Right lobe of liver (tissue), 6 donors: ENCODE measurements at places on chromosomes 5 and 9.
A peak's percentile ranks its signal among the peaks of the same experiment; 100 is the strongest.

DNA sequence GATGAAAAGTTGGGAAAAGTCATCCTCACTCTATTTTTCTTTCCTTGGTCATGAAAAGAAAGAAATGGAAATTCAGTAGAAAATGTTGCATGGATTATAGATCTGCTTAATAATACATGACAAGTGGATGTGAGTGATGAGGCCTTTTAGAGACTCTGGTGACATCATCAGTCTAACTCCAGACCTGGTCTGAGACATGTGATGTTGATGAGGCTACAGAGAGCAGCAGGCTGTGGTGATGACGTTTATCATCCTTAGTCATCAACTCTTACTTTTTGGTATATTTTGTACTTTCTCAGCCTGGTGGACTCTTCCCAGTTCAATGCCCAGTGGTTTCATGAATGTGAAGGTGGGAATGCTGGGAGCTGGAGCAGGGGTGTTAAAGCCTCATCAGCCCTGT, 116.4 kb downstream of the TTLL11 start:
- no peaks in the 10 kb centered on the region for H3K27me3 ChIP-seq
- DNase-seq = no peak
- no peak overlapping the region for H3K4me3 ChIP-seq
- H3K4me1 ChIP-seq = no peaks in the 10 kb centered on the region

DNA sequence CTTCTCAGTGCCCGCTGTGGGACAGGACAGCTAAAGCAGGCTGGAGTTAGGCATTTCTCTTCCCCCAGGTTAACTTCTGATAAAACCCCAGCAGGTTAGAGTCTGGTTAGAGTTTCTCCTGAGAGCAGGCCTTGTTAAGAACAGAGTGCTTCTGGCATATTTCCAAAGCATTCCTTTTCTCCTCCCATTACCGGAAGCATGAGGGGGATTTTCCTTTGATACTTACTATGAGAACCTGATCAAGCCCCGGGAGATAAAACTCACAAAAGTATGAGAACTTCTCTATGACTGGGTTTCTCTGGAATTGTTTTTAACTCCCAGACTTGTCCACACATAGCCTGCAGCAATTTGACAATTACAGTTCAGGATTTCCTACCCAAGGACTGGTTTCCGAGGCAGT, 77.4 kb upstream of the MAST4 start:
- H3K4me3 ChIP-seq = no peak overlapping the region
- H3K36me3 ChIP-seq = no peaks in the 10 kb centered on the region
- no peaks in the 10 kb centered on the region for H3K4me1 ChIP-seq

GRCh38 chr5:61767231-61768080, 435.4 kb downstream of the ZSWIM6 start:
- no peaks in the 10 kb centered on the region for H3K27me3 ChIP-seq
- H3K4me1 ChIP-seq = no peaks in the 10 kb centered on the region
- no peaks in the 10 kb centered on the region for H3K36me3 ChIP-seq
- no peak overlapping the region for H3K4me3 ChIP-seq

- no peaks in the 10 kb centered on the region for H3K4me1 ChIP-seq
- peaks cover under 1% of the 10 kb centered on the region for H3K36me3 ChIP-seq
- no peak overlapping the region for H3K4me3 ChIP-seq
- no peak for DNase-seq
- H3K27me3 ChIP-seq = no peaks in the 10 kb centered on the region
- no peak overlapping the region for H3K27ac ChIP-seq
Measured at GRCh38 chr5:157740229-157740610, 3.3 kb upstream of the LSM11 start.

- no peaks in the 10 kb centered on the region for H3K4me1 ChIP-seq
- no peak overlapping the region for H3K4me3 ChIP-seq
- H3K27ac ChIP-seq = no peak overlapping the region
- H3K27me3 ChIP-seq = no peaks in the 10 kb centered on the region
- DNase-seq = no peak
Measured at GRCh38 chr9:7977586-7977985, 178.0 kb upstream of the DMAC1 start.

GRCh38 chr5:66232706-66233445, 88.8 kb downstream of the SREK1 start:
- H3K4me3 ChIP-seq = no peak overlapping the region
- no peaks in the 10 kb centered on the region for H3K4me1 ChIP-seq
- no peaks in the 10 kb centered on the region for H3K36me3 ChIP-seq
- DNase-seq = no peak
- H3K27me3 ChIP-seq = no peaks in the 10 kb centered on the region

DNA sequence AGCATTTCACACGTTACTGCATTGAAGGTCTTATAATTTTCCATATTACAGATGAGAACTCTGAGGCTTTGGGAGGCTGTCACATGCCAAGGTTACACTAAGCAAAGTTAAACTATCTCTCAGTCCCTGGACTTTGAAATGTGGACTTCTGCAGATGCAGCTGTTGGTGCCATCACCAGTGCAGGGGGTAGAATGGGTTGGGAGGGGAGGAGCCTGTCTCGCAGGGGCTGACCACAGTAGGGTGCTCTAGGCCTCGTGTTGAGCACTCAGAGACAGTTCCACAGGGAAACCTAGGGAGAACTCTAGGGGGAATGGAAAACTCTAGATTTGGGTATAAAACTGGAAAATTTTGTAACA, 220.9 kb downstream of the MAPKAP1 start:
- no peak overlapping the region for H3K4me3 ChIP-seq
- peak overlapping the region; percentile 93 for H3K27ac ChIP-seq
- no peaks in the 10 kb centered on the region for H3K36me3 ChIP-seq

- no peaks in the 10 kb centered on the region for H3K4me1 ChIP-seq
- DNase-seq = no peak
- no peaks in the 10 kb centered on the region for H3K27me3 ChIP-seq
- H3K4me3 ChIP-seq = no peak overlapping the region
- H3K36me3 ChIP-seq = no peaks in the 10 kb centered on the region
Measured at GRCh38 chr9:16364347-16364746, 506.1 kb downstream of the BNC2 start.

- no peak overlapping the region for H3K27ac ChIP-seq
- H3K4me3 ChIP-seq = no peak overlapping the region
- H3K4me1 ChIP-seq = no peaks in the 10 kb centered on the region
Measured at GRCh38 chr9:19830796-19831195, 42.0 kb upstream of the SLC24A2 start.

- H3K36me3 ChIP-seq = no peaks in the 10 kb centered on the region
- H3K4me1 ChIP-seq = no peaks in the 10 kb centered on the region
- DNase-seq = no peak
- H3K27ac ChIP-seq = no peak overlapping the region
Measured at GRCh38 chr5:152113401-152113800, 188.8 kb upstream of the GLRA1 start.

DNA sequence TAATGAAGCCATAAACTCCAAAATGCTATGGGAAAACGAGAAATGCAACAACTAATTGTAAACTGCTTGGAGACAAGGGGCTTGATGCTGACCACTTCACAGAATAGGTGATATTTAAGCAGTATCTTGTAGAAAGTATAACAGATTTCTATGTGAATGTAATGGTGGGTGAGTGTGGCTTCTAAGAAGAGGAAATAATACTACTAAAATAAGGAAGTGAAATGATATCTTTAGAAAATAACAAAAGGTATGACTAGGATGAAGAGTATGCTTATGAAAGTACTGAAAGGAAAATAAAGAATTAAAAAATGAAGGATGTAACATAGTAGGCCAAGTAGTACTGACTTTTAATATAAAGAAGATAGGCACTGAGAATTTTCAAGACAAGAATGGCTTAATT, 94.2 kb downstream of the AGTPBP1 start:
- DNase-seq = no peak
- H3K4me3 ChIP-seq = no peak overlapping the region
- H3K4me1 ChIP-seq = no peaks in the 10 kb centered on the region
- no peaks in the 10 kb centered on the region for H3K36me3 ChIP-seq

DNA sequence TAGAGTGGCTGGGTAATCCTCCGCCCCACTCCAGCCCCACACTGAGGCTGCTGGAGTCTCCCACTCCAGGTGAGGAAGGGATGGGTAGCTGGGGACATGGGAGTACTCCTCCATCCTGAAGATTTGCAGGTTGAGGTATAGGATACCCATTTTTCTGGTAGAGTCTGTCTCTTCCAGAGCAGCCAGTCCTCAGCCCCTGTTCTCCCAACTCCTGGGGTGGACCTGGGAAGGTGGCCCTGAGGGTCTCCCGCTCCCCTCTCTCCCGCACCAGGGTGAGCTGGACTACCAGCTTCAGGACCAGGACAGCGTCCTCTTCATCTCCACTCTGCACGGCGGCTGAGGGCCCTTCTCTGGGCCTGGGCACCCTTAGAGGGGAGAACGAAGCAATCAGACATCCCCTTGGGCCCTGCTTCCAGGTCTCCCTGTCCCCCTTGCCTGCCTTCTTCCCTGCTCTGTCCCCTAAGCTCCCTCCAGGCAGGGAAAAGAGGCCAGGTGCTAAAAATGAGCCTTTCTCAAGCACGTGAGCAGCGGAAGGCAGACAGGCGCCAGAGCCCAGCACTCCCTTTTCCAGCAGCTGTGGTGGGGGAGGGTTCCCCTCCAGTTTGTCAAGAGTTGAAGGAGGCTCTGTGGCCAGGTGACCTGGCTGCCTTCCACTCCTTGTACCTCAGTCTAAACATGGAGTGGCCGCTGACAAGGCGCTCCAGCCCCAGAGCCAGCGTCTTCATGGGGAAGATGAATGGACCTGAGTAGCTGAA, 18.4 kb downstream of the URM1 start:
- H3K36me3 ChIP-seq = no peaks in the 10 kb centered on the region
- no peaks in the 10 kb centered on the region for H3K27me3 ChIP-seq
- H3K4me1 ChIP-seq = no peaks in the 10 kb centered on the region
- H3K27ac ChIP-seq = no peak overlapping the region
- H3K4me3 ChIP-seq = no peak overlapping the region

DNA sequence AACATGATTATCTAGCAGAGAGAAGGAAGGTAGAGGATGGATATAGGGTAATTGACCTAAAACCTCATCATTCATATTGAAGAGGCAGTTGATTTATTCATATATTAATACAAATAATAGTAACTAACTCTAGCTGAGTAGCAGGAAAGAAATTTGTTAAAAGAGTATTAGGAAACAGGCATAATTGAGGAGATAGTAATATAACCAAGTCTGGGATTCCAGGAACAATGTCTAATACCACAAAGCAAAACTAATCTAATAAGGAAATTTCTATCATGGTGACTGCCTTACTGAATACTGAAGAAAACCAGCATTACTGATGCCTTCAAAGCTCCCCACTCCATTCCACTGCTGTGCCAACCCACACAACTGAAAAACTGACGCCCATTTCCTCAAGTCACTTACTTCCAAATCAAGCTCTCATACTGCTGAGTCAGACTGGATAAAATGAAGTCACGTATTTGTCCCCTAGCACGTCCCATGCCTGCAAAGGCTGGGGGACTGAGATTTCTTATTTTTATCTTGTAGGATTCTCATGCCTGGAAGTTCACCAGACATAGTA, 153.9 kb downstream of the SMC2 start:
- H3K4me1 ChIP-seq = no peaks in the 10 kb centered on the region
- no peak for DNase-seq
- no peaks in the 10 kb centered on the region for H3K36me3 ChIP-seq
- no peaks in the 10 kb centered on the region for H3K27me3 ChIP-seq
- no peak overlapping the region for H3K27ac ChIP-seq

GRCh38 chr5:43097701-43098449, 22.8 kb upstream of the ZNF131 start:
- no peak overlapping the region for H3K4me3 ChIP-seq
- no peak for DNase-seq
- H3K36me3 ChIP-seq = no peaks in the 10 kb centered on the region
- no peaks in the 10 kb centered on the region for H3K27me3 ChIP-seq
- no peak overlapping the region for H3K27ac ChIP-seq

DNA sequence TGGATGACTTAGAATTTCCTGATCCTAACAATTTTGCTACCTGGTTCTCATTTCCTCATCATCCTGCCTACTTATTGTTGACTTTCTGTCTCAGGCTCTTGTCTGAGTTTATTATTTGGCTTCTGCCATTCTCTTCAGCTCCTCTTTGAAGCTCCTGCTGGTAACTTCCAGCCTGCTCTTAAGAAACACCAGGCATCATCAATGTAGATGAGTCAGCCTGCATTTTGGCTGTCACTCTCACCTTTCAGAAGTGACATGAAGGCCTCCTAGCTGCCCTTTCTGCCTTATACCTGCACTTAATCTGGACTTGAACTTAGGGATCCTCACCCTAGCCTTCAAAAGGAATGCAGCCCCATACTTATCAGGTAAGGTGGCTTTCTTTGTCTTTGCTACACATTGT, 551.8 kb upstream of the ZNF608 start:
- no peaks in the 10 kb centered on the region for H3K27me3 ChIP-seq
- no peak for DNase-seq
- H3K4me1 ChIP-seq = no peaks in the 10 kb centered on the region
- no peak overlapping the region for H3K27ac ChIP-seq
- H3K36me3 ChIP-seq = no peaks in the 10 kb centered on the region

DNA sequence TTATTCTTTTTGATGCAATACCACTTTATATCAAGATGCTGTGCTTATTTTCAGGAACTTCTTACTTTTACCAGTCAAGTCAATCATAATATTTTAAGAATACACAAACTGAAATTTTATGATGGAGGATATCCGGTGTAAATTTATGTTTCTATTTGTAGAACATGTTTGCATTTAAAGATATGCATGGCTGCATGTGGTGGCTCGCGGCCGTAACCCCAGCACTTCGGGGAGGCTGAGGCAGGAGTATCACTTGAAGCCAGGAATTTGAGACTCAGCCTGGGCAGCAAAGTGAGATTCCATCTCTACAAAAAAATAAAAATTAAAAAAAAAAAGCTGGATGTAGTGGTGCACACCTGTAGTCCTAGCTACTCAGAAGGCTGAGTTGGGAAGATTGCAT, 73.5 kb upstream of the ALDH1A1 start:
- H3K4me1 ChIP-seq = no peaks in the 10 kb centered on the region
- H3K36me3 ChIP-seq = no peaks in the 10 kb centered on the region
- no peak overlapping the region for H3K27ac ChIP-seq
- no peak for DNase-seq

DNA sequence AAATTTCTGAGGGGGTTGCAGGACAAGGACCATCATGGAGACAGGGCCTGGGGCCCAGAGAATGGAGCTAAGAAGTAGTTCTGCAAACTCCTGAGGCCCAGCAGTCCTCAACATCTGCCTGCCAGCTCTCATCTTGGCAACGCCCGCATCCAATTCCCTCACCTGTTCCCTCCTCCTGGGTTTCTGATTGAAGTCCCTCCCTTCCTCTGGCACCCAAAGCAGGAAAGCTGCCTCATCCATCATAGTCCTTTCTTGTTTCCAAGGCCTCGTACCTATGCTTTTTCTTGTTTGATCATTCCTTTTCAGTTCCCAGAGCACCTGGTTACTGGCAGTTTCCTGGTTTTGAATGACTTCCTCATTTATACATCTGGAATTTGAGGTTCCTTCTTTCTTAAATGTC, 181.3 kb downstream of the NR2F1-AS1 start:
- no peak overlapping the region for H3K27ac ChIP-seq
- DNase-seq = no peak
- no peaks in the 10 kb centered on the region for H3K27me3 ChIP-seq
- no peaks in the 10 kb centered on the region for H3K4me1 ChIP-seq
- no peaks in the 10 kb centered on the region for H3K36me3 ChIP-seq
- H3K4me3 ChIP-seq = no peak overlapping the region

DNA sequence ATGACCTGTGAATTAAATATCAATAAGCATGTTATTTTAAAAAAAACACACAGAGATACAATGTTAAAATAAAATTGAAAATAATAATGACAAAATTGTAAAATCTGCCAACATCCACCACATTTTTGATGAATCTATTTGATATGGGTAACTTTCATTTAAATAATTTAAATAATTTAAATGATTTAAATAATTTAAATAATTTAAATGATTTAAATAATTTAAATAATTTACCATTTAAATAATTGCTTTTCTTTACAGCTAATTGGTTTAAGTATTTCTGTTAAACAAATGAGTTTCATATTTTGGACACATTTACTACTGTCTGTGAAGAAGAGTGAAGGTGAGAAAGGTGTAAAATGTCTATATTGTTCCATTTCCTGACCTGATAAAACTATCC, 22.1 kb upstream of the GABRA6 start:
- no peak for DNase-seq
- no peak overlapping the region for H3K4me3 ChIP-seq
- no peaks in the 10 kb centered on the region for H3K27me3 ChIP-seq
- no peaks in the 10 kb centered on the region for H3K36me3 ChIP-seq
- no peak overlapping the region for H3K27ac ChIP-seq
